ENCODE measurements at places on chromosomes 4 and X.

- peak; percentile 2 for DNase-seq
Measured at GRCh38 chrX:48278958-48279357, 23.8 kb downstream of the SSX1 start.

DNA sequence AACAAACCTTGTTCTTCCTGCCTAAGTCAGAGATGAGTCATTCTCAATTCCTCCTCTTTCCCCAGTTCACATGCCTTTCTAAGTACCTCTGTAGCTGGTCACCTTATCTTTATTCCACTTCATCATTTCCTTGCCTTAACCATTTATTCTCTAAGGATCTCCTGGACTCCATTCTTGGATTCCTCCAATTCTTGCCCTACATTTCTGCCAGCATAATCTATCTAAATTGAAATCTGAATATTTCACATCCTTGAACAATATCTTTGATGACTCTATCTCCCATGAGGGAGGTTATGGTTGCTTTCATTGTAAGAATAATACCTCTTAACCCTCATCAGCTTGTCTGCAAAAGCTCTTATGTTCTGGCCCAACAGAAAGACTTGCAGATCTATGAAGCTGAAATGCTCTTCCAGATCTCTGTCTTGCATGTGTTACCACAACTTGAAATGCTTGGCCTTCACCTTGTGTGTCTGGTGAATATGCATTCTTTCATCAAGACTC, 28.6 kb upstream of the PDE5A start:
- DNase-seq = no peak

GRCh38 chr4:153725831-153726154, 34.0 kb downstream of the RNF175 start:
- no peak for DNase-seq

DNA sequence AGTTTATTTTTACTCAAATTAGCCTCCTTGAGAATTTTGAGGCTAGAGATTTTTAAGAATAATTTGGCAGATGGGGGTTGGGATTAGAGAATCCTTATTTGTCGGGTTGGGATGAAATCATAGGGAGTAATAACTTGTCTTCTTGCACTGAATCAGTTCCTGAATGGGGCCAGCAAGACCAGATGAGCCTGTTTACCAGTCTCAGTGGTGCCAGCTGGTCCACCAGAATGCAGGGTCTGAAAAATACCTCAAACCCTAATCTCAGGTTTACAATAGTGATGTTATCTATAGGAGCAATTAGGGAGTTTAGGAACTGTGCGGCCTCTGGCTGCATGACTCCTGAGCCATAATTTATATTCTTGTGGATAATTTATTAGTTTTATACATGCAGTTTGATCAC, 705.9 kb upstream of the AGA start:
- DNase-seq = no peak

DNA sequence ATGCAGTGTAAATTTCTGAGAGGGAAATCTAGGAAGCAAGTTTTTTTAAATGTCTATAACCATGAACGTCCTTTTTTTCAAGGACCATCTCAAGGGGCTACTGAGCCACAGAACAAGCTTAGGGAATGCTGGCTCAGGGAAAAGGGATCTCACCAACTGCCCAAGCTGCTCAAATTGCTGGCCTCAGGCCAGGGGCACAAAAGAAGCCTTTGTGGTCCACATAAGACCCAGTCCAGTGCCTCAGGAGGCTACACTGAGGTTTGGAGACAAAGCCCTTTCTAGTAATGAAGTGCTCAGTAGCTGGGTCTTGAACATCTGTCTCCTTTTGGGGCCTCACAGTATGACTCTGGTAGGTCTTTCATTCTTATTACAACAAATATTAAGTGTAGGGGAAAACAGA, 305.5 kb downstream of the RAB28 start:
- DNase-seq = no peak

GRCh38 chr4:15451181-15451865, 18.4 kb upstream of the CC2D2A start:
- peak; percentile 8 for DNase-seq

- DNase-seq = no peak
Measured at GRCh38 chr4:76058888-76059426, 15.6 kb upstream of the ART3 start.

GRCh38 chr4:80197601-80198440, 518 bp downstream of the PRDM8 start:
- peak; percentile 55 for DNase-seq

- DNase-seq = peak; percentile 21
Measured at GRCh38 chrX:63250253-63250868, 100.8 kb downstream of the SPIN4 start.

DNA sequence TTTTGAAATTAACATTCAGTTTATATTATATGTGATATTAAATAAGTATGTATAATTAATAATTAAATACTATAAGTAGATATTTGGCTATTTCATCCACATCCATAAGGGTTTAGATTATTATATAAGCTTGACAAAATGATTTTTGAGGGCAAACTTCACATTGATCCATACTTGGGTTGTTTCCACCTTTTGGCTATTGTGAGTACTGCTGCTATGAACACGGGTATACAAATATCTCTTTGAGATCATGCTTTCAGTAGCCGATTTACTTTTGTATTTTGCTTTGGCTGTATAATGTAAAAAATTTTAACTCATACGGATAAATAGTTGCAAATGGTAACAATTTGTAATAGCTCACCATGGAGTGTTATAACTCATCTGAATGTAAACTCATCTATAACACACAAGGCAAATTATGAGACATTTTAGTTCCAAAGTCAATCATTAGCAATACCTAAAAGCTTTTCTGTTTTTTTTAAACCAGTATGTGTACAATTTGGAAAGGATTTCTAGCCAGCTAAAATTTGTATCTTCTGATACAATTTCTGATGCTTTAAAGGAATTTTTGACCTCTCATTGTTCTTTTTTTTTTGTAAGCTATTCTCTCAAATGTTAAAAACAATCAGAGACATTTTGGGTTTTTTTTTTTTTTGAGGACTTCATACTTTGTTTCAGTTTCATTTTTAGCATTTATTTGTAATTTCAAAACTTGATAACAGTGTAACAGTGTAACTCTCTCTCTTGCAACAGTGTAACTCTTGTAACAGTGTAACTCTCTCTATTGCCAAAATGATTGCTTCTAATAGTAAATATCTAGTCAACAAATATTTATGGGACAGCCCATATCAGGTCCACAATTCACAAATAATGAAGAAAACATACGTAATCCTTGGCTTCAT, 51.8 kb upstream of the ARX start:
- DNase-seq = no peak

DNA sequence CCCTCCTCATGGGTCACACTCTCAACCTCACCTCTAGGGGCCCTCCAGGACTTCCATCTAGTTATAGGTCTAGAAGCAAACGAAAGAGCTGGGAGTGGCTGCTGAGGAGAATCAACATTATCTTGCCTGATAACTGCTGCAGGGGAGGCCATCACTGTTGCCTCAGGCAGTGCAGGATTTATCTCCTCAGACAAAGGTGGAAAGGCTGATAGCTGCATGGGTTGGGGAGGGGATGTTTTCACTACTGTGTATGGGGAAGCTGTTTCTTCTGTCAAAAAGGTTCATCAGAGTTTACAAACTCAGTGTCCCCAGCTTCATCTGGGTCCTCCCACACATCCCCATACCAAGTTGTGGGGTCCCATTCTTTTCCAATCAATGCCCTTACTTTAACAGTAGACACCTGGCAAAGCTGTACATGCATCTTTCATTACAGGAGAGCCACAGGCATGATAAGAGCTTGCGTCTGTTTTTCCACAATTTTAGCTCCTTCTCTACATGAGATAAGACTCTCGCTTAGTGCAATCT, 17.6 kb upstream of the PRDM8 start:
- DNase-seq = no peak

DNA sequence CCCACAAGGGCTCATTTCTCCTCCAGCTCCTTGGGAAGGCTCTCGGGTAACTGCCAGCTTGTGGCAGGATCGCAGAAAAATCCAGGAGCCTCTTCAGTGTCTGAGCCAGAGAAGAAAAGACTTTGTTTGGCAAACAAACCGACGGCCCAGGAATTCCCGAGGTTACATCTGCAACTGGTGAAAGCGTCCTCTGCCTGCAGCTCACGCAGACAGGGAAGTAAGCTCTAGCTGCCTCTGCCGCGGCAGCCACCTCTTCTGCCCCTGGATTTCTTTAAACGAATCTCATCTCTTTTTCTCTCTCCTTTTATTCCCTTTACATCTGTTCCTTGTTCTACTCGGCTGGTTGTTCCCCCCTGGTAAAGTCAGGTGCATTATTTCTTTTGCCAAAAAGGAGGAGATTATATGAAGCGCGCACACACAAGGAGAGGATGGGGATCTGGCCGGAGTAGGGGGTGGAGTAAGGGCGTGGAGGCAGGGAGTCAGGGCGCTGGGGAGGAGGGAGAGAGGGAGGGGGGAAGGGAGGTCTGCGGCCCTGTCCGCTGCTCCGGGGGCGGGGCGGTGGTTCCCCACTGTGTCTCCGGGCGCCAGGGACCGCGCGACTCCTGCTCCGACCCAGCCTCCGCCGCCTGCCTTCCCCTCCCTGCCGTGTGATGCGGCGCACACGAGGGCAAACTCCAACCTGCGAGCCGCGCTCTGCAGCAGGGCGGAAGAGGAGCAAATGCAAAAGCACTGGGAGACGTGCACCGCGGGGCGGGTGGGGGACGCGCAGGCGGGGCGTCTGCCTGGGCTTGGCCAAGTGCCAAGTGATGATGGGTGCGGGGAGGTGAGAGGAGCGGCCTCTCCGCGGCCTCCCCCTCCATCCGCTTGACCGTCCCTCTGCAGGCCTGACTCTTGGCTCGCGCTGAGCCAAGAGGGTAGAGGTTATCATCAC, at the start of gene DCHS2:
DCHS2 (minus strand) TSS at position 459 of the 931 bp plus-strand sequence; CDS start at position 15, 444 bp downstream.
- DNase-seq = peak; percentile 52

- DNase-seq = no peak
Measured at GRCh38 chrX:68842781-68843581, 14.2 kb downstream of the EFNB1 start.

Measured in AG20443 (cell line).